ENCODE measurements at places on chromosomes 2 and 18.

- DNase-seq = no peak
These were observed 155.1 kb downstream of the LPIN1 start for GRCh38 chr2:11901351-11902069.

- no peak for DNase-seq
These were observed 69.1 kb downstream of the LRRFIP1 start for GRCh38 chr2:237696461-237696860.

- no peak for DNase-seq
These were observed 16.7 kb downstream of the LANCL1 start for GRCh38 chr2:210459880-210460279.

GRCh38 chr2:118851650-118852049, 4.2 kb upstream of the EN1 start:
- no peak for DNase-seq

DNA sequence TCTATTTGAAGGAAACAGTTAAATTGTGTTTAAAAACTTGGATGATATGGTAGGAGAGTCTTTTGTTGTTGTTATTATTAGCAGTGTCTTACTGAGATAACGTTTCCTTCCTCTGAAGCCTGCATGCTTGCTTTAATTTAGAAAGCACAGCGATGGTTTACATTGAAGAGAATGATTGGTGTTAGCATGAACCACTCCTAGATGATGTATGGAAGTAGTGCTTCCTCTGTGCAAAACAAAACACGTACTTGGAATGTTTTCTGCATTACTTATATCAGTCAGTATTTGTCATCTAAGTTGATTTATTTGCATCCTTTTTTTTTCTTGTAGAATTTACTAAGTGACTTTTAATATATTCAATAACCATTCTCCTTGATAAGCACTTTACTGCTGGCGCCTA, 89.0 kb downstream of the UGGT1 start:
- DNase-seq = no peak

- no peak for DNase-seq
These were observed 409.0 kb upstream of the POU3F3 start for GRCh38 chr2:104444889-104445288.

- DNase-seq = no peak
These were observed 60.4 kb upstream of the CDH20 start for GRCh38 chr18:61272793-61273192.

DNA sequence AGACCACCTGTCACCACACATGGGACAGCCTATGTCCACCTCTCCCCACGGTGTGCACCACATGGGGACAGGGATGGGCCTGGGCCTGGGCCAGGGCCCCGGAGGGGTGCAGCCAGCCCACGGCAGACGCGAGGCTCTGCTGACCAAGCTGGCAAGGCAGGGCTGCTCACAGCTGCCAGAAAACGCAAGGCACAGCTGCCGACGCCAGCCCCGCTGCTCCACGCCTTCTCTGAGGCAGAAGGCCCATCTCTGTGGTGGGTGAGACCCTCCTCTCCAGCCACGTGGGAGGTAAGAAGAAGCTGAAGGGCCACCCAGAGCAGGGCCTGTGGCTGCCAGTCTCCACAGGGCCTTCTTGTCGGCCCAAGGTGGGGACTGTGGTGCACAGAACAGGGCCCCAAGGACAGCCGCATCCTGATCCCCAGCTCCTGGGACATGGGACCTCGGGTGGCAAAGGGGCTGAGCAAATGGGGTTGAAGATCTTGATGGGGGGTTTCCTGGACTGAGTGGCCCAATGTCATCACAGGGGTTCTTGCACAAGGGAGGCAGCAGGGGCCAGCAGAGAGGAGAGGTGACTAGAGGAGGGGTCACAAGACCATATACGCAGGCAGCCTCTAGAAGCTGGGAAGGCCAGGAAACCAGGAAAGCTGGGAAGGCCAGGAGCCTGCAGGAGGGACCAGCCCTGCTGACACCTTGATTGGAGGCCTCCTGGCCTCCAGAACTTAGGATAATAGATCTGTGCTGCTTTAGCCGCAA, 72.3 kb downstream of the NDUFA10 start:
- no peak for DNase-seq

GRCh38 chr2:219252084-219252483, 959 bp upstream of the TUBA4B start:
- no peak for DNase-seq

Measured in stimulated activated CD4-positive, alpha-beta T cell treated with anti-CD3 and anti-CD28 coated beads, Interleukin-1b, Interleukin-23, amount 100 ng/mL, for 1 hour (primary cell).